ENCODE measurements at places on chromosomes 1 and 21.
A peak's percentile ranks its signal among the peaks of the same experiment; 100 is the strongest.

DNA sequence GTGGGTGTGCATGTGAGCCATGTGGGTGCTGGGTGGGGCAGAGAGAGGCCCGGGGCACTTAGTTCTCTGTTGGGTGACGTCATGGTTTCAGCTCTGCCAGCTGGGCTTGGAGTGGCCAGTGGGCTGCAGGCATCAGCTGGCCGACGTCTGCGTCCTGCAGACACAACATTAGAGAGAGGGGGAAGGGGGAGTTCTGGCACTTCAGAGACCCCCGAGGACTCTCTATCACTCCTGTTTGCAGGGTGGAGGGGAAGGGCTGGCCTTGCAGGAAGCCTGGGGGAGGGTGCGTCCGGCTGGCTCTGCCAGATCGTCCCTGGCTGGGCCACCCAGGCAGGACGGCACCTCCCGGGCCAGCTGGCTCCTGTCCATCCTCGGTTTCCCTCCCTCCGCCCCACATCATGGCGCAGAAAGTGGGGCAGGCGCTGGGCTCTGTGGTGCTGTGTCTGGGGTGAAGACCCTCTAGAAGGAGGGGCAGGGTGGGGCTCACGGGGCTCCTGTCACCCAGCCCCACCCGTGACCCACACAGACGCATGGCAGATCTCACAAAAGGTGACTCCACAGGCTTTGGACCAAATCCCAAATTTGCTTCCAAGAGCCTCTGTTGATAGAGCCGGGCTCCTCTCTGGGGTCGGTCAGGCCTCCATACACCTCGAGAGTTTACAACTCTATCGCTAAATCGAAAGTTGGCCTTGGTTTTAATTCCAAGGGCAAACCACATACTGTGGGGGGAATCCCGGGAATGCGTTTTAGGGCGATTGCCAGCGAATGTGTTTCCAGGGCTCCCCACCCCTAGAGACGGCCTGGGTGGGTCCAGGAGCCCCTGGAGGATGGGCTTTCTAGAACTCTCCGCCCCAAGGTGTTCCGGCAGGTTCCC lies 73.4 kb upstream of the TTC34 start:
- no peak for DNase-seq

DNA sequence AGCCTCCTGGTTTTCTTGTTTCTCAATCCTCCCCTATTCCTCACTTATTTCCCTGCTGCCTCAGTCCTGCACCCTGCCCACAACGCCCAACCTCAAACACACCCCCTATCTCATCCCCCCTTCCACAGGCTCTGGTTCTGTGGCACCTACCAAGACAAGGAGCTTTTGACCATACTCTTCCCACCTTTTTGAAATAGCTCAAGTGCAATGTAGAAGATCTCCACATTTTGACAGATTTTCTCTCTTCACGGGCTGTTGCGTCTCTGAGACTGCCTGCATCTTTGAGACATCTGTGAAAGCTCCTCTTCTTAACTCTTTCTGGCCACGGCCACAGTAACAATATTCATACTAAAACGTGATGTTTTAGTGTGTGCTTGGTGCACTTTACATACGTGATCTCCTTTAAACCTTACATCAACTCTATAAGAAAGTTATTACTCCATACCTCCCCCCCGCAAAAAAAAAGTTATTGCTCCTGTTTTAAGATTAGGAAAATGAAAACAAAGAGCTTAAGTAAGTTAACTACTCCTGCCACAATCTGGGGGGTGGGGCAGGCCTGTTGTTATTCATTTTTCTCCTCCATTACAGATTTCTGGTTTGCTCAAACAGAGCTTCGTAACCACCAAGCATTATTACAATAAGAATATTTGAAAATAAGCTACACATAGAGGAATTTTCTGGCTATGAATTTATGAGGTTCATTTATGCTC lies 1.8 kb upstream of the SERBP1 start:
- DNase-seq = no peak

DNA sequence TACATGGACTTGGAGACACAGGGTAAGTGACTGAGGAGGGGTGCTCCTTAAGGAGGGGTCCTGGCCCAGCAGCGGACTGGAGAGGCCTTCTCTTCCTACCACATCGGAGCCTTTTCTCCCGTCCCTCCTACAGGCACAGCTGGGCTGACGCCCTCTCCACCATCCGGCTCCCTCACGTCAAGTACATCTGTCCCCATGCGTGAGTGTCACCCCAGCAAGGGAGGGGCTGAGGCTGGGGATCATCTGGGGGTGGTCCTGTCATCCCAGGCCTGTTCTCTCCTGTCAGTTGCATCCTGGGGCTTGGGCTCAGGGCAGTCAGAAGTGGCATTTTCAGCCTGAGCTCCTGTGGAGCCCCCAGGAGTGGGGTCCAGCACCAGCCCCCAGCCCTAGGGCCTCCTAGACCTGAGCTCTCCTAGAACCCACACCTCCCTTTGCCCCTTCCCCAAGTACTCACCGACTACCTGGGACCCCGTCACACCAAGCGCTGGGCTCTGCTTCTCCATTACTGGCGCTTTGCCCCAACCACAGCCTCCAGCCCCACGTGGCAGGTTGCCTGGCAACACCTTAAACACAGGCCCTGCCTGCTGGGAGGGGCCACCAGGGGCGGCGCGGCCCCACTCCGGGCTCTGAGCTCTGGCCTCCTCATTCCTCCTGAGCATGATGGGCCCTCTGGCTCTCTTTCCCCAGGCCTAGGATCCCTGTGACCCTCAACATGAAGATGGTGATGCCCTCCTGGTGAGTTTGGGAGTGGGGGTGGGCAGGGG lies 2.3 kb downstream of the LYPLA2 start:
- no peak for DNase-seq

- peak; percentile 93 for DNase-seq
Measured at GRCh38 chr21:45542242-45542666, at the start of gene SLC19A1. SLC19A1 (minus strand) TSS chr21:45542440; CDS start chr21:45537959, 4,481 bp downstream.

DNA sequence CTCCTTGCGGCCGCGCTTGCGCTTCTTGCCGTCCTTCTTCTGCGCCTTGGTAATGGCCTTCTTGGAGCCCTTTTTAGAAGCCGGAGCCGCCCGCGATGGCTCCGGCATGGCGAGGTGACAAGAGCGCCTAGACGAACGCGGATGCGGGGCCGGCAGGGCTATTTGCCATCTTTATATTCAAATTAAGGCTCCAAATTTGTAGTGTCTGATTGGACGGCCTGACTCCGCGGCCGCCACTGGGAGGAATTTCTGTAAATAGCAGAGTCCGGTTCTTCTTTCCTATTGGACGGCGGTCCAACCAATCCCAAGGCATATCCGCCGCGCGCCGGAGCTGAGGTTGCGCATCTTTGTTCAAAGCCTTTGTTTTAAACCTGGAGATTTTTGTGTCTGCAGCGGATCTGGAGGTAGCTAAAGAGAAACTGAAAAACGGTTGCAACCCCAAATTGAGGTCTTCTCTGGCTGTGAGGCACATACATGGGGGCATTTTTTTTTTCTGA lies 22.6 kb upstream of the RNF187 start:
- DNase-seq = peak; percentile 90

DNA sequence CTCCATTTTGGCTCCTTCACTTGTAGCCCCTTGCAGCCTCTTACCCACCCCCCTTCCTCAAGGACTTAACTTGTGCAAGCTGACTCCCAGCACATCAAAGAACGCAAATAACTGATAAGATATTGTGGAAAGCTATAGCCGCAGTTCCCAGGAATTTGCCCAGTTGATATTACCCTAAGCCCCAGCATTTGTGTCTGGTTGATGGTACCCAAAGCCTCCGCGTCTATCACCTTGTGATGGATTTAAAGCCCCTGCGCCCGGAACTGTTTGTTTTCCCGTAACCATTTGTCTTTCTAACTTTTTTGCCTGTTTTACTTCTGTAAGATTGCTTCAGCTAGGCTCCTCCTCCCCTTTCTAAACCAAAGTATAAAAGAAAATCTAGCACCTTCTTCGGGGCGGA lies 5.9 kb downstream of the YARS1 start:
- DNase-seq = no peak

DNA sequence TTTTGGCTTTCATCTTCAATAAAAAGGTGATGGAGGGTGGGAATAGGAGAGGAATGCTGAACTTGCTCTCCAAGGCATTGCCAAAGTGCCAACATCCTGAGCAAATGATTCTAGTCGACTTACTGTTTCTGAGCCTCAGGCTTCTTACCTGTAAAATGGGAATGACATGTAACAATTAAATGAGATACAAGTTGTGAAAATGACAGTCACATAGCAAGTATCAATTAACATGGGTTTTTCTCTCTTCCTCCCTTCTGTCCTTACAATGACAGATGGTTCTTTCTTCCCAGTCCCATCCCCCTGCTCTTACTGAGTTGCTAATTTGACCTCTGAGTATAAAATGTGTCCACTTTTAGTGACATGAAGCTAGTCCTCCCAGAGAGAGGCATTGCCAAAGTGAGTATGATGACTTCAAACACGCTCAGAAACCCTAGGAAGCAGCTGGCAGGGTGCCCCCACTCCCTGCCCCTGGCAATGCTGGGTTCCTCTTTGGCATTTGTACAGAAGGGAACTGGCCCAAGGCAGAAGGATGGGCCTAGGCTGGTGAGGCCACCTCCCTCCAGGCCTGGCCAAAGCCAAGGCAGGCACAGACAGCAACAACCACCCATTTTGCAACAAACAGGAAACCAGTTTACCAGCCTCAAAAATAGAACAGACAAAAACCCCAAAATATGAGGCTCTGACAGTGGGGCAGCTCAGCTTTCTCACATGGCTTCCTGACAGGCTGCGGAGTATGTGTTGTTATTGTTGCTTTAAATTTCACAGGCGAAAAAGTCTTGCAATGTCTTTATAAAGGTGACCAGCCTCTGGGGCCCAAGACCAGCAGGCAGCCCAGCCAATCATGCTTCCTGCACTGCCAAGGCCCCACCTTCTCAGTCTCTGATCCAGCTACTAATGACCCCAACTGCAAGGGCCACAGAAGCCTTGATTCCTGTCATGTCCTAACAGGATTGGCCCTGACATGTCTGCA lies 115.9 kb downstream of the HIVEP3 start:
- peak; percentile 24 for DNase-seq

- no peak for DNase-seq
Measured at GRCh38 chr1:61051719-61052394, 30.5 kb upstream of the NFIA start.

DNA sequence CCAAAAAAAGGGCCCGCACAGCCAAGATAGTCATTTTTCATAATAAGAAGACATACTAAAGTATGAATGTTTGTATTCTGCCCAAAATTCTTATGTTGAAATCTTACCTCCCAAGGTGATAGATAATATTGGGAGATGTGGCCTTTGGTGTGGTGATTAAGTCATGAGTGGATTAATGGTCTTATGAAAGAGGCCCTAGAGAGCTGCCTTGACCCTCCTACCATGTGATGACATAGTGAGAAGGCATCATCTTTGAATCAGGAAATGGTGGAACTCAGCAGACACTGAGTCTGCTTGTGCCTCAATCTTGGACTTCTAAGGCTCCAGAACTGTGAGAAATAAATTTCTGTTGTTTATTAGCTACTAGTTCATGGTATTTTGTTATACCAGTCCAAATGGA lies 11.8 kb upstream of the RNPC3 start:
- no peak for DNase-seq

GRCh38 chr1:100038660-100039287 lies 69.0 kb downstream of the SLC35A3 start:
- peak; percentile 61 for DNase-seq

- no peak for DNase-seq
Measured at GRCh38 chr21:35340273-35340672, 291.2 kb upstream of the RUNX1 start.

GRCh38 chr21:32359719-32360260 lies 33.0 kb downstream of the URB1 start:
- no peak for DNase-seq

Measured in germinal center (tissue), 1 donor.